T-helper 22 cell (primary cell): ENCODE measurements at places on chromosomes 2 and 18.

DNA sequence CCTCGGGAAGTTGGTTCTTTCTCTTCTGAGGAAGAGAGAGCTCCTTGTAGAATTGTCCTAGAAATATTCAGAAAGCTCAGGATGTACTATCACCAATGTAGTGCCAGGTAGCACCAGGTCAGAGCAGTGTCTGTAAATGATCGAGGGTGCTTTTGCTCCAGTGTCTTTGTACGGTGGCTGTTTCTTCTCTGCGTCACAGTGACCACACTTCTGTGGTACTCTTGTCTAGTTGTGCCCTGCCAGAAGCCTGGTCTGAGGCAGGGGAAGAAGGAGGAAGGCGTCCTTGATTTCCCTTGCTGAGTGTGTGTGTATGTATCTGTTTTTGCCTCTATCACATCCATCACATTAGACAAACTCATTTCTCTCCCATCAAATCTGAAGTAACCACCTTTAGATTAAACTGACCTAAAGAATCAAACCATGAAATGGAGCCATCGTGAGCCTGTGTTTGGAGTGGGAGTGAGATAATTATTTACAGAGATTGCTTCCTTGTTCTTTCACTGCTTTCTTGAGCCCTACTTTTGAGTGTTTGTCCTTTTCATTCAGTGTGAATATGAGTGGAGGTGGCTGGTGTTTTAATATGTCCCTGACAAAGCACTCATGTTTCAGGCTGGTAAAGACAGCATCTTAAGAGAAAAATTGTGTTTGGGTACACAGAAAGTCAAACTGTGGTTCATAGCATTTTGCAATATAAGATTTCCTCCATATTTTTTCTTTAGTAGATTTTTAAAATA is 97.2 kb downstream of the ACOXL start:
- DNase-seq, result no peak

DNA sequence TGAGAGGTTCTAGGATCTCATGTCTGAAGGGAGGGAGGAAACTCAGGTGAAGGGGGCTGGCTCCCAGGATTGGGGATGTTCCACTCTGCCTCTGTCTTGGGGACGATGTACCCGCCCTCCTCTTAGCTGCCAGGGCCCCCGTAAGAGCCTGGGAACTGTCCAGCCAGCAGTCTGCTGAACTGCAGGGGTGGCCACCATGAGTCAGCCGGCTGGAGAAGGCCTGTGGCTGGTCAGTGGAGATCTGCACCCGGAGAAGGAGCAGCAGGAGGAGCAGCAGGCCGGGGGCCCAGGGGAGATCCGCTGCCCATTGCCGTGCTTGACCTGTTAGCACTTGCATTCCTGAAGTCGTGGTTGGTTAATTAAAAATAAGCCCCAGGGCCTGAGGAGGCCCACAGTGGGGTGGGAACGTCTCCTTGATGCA is 180.3 kb downstream of the TFCP2L1 start:
- no peak for DNase-seq

GRCh38 chr18:45464619-45465018 is 150.7 kb upstream of the SLC14A2 start:
- DNase-seq, result no peak

DNA sequence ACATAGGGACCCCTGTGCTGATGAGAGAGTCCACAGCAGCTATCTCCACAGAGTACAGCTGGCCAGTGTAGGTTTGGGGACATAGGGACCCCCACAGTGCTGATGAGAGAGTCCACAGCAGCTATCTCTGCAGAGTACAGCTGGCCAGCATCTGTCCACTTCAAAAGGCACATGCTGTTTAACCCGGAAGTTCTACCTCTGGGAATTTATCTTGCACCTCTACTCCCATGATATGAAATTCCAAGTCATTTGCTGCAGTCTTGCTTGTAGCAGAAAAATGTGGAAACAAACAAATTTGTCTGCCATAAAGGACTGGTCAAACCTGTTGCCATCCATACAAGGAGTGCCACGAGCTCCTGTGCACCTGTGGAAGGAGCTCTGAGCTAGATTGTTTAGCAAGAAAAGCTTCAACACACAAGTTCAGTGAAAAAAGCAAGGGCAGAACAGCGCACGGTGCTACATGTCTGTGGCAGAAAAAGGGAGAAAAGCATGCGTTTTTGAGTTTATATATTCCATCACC is 33.1 kb downstream of the LRRFIP1 start:
- DNase-seq, result no peak

GRCh38 chr18:3984163-3984757 is 470.8 kb downstream of the DLGAP1 start:
- DNase-seq, result no peak

- no peak for DNase-seq
Measured at GRCh38 chr2:219634951-219635751, 7.7 kb downstream of the SLC4A3 start.

GRCh38 chr2:230929381-230930148 is 4.5 kb upstream of the GPR55 start:
- no peak for DNase-seq

DNA sequence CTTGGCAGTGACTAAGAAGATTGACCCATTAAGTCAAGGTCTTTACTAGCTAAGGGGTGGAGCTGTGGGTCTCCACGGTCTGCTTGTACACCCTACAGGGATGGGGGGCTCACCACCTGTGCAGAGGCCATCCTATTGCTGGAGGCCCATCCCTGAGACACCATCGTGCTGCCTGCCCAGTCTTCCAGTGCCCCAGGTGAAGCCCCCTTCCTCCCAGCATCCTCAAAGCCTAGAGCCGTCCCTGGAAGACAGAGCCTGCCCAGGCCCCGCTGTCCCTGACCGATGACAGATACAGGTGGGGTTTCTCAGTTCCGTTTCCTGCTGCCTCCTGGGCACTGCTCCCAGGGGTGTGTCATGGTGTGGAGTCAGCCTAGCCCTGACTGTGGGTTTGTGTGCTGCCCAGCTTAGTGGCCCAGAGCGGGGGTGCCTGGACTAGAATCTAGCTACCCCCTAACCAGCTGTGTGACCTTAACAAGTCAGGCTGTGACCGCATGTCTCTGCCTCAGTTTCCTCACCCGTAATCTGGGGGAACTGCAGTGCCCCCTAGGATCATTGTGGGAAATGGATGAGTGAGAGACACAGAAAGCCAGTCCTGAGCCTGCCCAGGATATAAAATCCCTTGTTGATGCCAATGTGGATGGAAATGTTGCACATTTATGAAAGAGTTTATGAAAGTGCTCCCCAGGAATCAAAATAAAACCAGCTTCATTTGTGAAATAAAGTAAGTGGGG is 2.0 kb downstream of the OTOS start:
- DNase-seq, result no peak

DNA sequence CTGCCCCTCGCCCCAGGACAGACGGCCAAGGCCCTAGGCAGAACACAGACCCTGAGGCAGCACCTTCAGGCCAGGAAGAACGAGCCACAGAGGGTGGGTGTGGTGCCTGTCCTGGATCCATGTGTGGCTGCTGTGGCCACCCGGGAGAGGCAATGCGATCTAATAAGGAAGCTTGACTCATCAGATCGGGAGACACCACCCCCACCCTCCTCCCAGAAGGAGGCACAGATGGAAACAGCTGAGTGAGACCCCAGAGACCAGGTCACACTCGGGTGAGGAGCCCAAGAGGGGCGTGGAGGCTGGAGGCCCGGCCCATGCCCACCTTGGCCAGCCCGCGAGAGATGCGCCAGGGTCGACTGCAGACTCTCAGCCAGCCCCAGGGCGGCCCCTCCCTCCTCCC is 20.3 kb downstream of the KCNG2 start:
- DNase-seq, result no peak

DNA sequence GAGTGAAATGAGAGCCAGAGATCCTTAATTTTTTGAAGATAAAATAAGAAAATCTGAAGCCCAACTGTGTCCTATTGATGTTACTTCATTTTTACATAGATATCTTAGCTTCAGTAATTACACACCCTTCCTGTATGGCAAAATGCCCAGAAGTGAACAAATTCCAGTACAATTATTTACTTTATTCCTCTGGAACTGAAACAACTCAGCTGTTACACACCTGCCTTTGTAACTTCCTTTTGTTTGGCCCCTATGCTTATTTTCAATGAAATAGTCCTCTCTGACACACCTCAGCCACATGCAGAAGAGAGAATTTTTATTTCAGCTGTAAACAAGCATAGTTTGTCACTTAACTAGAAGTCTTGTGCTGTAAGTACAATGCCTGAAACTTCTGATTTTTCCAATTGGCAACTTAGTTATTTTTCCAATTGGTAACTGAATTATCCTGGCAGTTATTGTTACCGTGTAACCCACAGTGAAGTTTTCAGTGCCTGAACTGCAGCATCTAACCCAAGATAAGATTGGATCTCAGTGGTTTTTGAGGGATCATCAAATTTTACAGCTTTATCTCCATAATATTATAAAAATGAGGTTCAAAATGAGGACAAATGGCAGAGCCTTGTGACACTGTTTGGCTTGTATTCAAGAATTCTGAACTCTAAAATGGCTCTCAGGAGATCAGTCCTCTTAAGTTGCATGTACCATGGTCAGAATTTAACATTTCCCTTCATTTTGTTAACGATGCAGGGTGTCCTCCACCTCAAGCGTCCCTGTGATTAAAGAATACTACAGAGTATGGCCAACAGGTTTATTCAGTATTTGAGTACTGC is 82.6 kb downstream of the PKP4 start:
- no peak for DNase-seq

DNA sequence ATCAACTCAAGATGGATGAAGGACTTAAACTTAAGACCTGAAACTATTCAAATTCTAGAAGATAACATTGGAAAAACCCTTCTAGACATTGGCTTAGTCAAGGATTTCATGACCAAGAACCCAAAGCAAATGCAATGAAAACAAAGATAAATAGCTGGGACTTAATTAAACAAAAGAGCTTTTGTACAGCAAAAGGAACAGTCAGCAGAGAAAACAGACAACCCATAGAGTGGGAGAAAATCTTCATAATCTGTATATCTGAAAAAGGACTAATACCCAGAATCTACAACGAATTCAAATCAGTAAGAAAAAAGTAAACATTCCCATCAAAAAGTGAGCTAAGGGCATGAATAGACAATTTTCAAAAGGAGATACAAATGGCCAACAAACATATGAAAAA is 171.2 kb downstream of the ERBB4 start:
- no peak for DNase-seq

DNA sequence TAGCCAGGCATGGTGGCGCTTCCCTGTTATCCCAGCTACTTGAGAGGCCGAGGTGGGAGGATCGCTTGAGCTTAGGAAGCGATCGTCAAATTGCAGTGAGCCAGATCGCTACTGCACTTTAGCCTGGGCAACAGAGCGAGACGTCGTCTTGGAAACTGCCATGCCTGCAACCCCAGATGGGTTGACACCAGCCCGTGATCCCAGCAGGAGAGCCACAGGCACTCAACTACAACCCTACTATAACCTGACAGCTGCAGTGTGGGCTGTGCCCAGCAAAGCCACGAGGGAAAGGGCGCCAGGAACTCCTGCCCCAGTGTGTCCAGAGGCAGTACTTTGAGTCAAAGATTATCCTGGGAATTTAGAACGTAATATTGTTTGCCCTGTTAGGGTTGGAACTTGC is 85.6 kb downstream of the SS18 start:
- DNase-seq, result no peak

DNA sequence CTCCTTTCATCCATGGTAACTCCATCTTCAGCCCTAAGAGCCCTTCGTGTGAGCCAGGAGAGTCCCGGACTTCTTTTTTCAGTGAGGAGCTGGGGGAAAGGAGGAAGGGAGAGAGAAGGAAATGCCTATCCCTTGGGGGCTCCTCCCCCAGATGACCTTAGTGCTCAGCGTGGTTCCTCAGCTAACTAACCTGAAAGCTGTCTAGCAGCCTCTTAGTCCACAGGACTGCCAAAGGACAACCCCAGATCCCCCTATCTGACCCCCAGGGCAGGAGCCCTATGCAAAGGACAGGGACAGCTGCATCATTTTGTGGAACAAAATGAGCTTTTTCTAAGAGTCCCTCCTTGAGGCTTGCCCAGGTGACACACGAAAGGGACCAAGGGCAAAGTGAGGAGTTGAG is 7.9 kb downstream of the SPR start:
- DNase-seq, result no peak

GRCh38 chr18:76317136-76317535 is 177.9 kb downstream of the ZNF516 start:
- DNase-seq, result no peak

DNA sequence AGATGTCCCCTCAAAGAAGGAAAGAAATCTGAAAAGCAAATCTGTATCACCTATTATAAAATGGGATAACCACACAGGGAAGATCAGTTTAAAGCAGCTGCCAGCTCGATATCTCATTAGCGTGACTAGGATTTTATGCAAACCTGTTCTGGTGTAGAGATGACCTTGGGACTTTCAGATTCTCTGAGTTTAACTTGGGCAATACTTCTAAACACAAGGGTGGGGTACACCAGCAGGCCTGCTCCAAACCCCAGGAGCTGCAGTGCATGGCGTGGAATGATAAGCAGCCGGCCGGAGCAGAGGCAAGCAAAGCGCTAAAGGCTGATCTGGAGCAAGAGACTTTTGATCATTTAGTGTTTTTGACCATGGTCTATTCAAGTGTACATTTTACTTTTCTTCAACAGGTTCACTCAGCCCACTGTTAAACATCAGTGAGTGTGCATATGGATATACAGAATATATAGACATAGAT is 4.7 kb downstream of the SERTAD2 start:
- DNase-seq, result no peak

DNA sequence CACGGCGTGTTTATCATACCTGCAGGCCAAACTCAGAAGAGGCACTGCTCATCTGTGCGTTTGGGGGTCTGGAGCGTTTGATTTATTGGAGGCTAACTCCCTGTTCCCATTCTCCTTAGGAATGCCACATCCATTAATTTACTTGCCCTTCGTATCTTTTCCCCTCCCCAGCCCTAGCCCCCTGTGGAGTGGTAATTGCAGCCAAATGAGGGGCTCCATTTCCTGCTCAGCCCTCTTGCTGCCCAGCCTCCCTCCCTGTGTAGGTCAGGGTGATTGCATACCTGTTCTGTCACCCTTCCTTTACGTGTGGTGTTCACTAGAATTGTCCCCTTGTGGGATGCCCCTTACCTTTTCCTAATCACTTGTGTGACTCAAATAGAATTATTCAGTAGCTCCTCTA is 120.4 kb downstream of the MAP3K20 start:
- DNase-seq, result no peak

- no peak for DNase-seq
Measured at GRCh38 chr2:19785447-19785846, 116.3 kb downstream of the TTC32 start.

DNA sequence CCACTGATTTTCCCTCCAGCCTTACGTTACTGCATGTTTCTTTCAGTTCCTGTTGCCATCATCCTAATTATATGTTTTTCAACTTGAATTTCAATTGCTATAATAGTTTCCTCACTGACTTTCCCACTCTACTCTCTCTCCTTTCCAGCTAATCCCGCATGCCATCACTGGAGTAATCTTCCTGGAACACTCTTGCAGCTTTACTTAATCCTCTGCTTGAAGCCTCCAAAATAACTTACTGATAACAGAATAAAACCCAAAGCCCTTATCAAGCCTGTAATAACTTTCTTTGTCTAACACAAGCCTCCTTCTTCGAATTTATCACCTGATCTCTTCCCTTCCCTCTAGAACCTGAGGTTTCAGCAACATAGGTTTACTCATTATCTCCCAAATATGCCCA is 237.3 kb downstream of the LTBP1 start:
- no peak for DNase-seq
